ENCODE measurements at places on chromosomes 3 and 15.

DNA sequence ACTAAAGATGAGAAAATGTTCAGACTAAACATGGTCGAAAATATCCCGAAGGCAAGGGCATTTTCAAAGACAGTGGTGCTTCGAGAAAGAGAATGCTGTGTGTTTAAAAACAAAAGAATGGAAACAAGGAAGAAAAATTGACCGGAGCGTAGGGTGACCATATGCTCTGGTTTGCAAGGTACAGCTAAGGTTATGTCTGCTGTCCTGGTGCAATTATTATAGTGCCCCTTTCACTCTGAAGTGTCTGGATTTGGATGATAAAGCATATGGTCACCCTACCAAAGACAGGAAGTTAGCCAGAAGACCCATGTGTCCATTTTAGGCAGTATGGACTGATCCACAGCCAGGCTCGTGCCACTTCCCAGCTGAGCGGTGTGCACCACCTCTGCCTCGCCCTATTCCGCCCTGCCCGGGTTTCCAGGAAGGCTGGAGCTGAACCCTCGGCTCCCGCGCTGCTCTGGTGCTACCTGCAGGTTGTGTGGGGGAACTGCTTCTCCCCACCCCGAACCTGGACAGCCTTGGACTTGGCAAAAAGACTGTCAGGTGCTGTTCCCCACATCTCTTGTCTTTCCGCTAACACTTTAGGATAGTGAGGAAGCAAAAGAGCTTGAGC, 25.2 kb downstream of the GOLGA6D start:
- no peak for DNase-seq

DNA sequence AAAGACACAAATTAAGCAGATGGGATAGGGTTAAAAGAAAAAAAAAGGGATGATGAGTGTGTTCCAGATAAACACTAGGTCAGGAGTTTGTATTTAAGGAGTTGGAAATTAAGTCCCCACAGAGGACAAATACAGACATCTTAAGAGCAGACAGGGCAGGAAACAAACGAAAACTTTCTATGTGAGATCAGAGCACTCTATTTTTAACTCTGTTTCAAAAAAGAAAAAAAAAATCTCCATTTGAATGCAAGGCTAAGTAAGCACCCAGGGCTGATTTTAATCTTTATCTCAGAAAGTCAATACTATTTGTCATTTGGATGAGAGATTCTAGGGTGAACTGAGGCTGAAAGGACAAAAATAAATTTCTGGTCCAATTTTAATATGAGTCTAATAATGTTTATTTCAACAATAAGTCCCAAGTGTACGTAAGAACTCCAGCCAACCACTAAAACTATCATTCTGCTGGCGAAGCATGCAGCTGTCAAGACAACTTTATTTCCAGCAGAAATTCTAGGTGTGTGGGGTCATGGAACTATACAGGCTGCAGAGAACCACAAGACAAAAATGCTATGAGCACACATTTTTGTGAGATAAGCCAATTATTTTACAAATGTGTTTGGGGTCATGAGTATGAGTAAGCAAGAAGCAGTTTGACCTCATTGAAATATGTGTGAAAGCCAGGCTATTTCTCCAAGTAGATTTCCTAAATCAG, 186.1 kb downstream of the FMN1 start:
- DNase-seq: no peak

GRCh38 chr15:55897560-55898336, 95.7 kb downstream of the NEDD4 start:
- DNase-seq: no peak

GRCh38 chr15:38899300-38899699, 334.7 kb upstream of the RASGRP1 start:
- DNase-seq: no peak

- no peak for DNase-seq
Observed at GRCh38 chr3:32258869-32259268, 20.4 kb downstream of the CMTM8 start.

GRCh38 chr3:186386883-186387560, 25.0 kb upstream of the DGKG start:
- peak; percentile 4 for DNase-seq

DNA sequence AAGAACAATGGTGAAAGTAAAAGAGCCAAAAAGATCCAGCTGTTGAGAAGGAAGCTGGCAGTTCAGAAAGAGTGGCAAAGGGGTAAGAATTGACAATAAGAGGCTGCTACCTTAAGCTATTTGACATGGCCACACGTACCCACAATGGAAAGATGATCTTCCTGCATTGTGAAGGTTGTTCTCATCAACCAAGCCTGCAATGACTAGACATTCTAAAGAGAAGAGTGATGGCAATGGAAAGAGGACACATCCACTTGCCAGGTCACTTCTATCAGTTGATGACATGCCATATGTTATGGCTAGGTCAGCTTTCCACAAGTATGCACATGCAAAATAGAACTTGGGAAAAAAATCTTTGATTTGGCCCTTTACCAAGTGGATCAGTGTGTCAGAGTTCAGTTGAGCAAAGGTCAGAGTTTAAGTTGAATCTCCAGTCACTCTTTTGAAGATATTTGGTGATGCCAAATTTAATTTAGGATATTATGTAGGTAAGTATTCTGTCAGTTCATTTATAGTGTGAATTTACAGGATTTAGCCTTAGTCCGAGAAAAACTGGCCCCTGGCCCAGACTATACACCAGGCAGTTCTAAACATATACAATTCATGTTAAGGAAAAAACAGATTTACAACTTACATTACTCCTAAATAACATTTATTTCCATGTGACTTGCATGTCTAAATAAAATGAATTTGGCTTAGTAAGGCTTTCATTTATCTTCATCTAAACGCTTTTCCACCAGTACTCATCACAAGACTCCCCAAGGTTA, 104.9 kb upstream of the FLNB start:
- no peak for DNase-seq

Measured in Jurkat, Clone E6-1 (cell line).